RPMI7951 (cell line): ENCODE measurements at places on chromosomes 16 and 17.
A peak's percentile ranks its signal among the peaks of the same experiment; 100 is the strongest.

GRCh38 chr16:79437764-79438751 is 162.5 kb downstream of the MAF start:
- peak; percentile 46 for DNase-seq

GRCh38 chr16:11144122-11144521 is 111.9 kb downstream of the SOCS1 start:
- no peak for DNase-seq

DNA sequence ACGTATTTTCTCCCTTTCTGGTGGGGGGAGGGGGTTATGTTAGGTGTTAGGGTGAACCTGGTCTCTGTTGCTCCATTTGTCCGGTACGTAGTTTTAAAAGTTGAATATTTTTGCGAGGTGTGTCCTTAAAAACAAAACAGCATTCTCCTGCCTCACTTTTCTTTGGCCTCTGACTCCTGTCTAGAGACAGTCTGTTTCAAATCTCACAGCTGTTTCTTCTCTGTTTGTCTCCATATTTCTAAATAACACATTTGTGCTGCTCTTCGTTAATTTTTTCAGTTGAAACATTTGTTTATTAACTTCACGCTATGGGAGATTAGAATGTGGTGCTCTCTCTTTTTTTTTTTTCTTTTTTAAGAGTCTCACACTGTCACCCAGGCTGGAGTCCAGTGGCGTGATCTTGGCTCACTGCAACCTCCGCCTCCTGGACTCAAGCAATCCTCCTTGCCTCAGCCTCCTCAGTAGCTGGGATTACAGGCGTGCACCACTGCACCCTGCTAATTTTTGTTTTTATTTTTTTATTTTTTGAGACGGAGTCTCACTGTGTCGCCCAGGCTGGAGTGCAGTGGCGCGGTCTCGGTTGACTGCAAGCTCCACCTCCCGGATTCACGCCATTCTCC is 31.7 kb downstream of the RPA1 start:
- no peak for DNase-seq

- DNase-seq, result peak; percentile 70
Observed at GRCh38 chr16:82603784-82604411, 22.9 kb upstream of the CDH13 start.

GRCh38 chr16:85645021-85645589 is 32.0 kb downstream of the GSE1 start:
- no peak for DNase-seq

DNA sequence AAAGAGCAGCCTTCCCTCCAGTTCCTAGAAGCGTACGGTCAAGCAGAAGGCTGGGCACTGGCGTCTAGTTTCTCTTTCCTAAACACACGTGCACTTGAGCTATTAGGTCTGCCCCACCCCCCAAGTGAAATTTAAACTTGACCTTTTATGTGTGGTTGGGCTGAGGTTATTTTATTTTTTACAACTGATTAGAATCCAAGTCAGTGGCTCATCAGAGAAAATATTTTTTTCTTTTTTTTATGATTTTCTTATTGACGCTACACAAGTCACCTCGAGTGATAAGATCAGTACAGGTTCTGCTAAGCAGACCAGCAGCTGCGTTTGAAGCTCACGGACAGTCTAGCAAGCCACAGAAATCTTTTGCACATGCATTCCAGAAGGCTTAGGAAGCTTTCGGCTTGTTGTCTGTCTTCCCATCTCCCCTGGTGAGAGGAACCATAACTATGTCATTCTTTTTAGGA is 95.1 kb downstream of the ZFHX3 start:
- no peak for DNase-seq

DNA sequence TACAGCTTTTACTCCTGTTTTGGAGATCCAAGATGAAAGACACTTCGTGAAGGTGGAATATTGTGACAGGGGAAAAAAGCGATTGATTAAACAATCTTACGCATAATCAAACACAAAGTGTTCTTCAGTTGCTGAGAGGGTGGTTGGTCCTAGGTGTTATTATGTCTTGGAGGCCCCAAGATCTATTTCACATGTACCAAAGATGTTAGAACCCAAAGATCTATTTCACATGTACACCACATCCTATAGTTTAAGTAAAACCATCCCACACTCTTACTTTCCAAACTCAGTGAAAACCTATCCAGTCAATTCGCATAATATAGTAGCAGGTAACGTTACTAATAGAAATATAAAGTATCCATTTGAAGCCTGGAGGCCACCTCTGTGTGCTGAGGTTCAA is 242.6 kb upstream of the MAF start:
- no peak for DNase-seq

DNA sequence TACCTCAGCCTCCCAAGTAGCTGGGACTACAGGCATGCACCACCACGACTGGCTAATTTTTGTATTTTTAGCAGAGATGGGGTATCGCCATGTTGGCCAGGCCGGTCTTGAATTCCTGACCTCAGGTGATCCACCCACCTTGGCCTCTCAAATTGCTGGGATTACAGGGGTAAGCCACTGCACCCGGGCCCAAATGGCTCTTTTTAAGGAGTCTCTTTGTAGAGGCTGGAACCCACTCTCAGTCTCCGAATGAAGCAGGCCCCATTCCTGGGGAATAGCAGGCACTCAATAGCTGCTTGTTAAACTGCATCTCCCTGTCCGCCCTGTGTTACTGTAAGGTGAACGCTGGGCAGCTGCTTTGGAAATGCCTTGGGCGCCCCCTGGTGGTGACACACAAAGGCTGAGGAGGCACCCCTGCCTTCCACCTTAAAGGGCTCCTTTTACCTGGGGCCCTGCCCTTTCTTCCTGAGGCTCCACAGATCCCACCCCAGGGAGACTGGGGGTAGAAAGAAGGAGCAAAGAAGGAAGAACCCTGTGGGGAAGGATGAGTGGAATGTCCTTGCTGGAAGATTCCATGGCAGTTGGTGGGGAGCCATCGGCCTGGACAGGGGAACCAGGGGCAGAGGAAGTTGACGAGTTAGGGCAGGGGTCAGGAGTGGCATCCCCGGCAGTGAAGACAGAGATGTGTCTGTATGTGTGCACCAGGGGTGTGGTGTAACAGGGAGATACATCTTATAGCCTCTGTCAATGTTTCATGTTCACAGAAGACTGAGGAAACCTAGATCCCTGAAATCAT is 6.1 kb upstream of the SP2 start:
- DNase-seq, result peak; percentile 68

DNA sequence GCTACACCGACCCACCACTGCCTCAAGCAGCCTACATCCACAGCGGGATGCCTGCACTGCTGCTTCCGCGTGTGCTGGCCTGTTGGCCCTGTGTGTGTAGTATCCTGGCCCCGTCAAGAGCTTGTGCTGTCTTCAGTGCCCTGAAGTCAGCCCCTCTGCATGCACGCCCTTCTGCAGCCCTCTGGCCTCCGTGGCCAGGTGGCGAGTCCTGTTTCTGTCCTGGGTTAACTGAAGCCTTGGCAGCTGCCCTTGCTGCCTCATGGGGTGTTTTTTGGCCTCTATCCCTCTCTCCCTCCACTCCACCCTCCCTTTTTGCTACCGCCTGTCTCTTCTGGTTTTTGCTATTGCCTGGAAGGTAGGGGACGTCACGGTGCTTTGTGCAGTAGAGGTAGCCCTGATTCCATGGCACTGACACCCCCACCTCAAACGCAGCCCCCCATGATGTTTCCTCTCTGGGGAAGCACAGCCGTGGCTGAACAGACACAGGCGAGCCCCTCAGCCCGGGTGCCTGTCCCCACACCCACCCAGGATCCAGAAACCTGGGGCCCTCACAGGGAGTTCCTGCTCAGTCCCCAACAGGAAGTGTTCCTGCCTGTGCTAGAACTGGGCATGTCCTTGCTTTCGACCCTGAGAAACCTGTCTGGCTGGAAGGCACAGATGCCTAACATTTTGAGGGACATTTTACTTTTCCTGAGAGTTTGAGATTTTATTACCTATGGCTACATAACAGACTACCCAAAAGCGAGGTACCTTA is 18.8 kb upstream of the AMZ2 start:
- DNase-seq, result no peak

- no peak for DNase-seq
Observed at GRCh38 chr17:8740486-8740885, 4.2 kb downstream of the CCDC42 start.

DNA sequence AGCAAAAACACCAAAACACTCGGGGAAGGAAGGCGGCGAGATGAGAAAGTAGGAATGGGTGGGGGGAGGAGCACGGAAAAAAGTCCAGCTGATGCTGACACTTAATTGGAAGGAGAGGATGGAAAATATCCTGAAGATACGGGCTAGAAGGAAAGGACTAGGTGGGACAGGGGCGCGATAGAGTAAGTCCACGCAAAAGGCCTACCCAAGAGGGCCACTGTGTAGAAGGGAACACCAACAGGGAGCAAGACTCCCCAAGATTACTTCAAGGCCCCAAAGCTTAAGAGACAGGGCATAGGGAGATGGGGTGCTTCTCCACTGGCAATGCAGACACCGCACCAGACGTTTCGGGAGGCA is 736 bp downstream of the APPBP2 start:
- DNase-seq, result peak; percentile 9

DNA sequence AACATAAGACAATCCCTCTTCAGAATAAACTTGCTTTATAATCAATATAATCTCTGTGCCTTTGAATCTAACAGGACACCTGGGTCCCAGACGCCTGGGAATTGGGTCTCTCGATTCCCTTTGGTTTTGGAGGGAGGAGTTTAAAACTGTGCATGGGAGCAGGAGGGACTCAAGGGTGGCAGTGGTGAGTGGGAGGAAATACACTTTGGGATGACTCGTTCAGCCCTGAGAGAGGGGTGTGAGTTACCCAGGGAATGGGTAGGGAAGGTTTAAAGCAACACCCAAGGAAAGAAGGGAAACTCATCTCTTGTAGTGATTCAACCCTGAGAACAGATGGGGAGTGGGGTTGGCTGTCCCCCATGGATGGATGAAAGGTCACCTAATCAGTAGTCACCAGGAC is 1.6 kb downstream of the RANGRF start:
- DNase-seq, result no peak

DNA sequence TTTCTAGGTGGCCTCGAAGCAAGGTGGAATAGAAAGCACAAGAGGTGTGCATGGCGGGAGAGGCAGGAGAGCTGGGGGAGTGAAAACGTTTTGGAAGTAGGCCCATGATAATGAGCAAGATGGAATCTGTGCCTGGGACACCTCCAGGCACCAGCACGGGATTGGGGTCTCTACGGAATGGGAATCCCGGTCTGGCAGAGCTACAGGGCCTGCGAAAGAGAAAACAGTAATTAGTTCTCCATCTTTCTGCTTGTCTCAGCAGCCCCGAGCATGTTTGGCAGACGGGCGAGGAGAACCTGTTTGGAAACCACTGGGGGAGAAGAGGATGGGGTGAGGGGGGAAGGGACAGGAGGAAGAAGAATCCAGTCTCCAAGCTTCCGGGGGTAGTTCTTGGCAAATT is 258.7 kb downstream of the SOX9 start:
- no peak for DNase-seq

- DNase-seq, result no peak
Observed at GRCh38 chr16:19522397-19522732, 467 bp upstream of the GDE1 start.

DNA sequence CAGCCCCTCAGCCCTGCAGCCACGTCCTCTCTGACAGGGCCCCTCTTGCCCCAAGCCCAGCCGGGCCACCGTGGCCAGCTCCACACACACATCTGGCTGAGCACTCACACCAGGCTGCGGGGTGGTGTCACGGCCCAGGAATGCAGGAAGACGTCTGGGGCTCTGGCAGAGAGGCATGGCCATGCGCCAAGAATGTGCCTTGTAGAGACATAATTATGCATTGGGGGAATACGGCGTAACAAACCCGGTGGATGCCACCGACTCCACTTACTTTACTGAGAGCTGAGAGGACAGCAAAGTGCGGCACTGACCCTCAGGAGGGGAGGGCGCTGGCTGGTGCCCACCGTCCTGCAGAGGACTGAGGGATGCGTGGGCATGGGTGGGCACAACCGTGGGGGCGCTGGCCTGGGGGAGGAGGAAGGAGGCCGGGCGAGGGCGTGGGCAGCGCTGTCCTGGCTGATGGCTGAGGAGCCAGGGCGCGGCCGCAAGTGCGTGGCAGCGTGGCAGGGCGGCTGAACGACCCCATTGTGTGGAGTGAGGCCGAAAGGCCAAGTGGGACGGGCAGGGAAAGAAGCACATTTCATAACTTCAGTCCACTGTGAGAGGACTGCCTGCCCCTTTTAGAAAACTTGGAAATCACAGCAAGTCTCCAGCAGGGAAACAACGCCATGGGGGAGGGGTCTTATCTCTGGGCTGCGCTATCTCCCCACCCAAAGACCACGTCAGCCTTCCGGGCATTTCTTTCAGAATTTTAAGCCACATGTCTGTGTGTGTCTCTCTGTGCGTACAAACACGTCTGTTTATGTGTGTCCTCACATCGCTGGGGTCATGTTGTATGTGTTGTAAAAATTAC is 30.6 kb downstream of the METRNL start:
- peak; percentile 98 for DNase-seq

GRCh38 chr17:50579399-50579798 is 18.9 kb downstream of the CACNA1G start:
- no peak for DNase-seq

DNA sequence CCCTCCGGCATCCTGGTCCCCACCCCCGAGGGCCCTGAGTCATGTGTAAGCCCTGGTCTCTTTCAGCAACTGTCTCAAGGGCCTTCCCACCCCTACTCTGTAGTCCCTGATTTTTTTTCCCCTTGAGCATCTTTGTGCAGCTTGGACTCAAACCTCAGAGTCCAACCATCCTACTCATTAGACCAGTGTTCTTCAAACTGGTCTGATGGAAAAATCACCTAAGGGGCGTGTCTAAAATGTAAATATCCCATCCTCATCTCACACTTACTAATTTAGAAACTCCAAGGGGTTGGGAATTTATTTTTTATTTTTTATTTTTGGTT is 624 bp downstream of the G6PC3 start:
- DNase-seq, result peak; percentile 60

DNA sequence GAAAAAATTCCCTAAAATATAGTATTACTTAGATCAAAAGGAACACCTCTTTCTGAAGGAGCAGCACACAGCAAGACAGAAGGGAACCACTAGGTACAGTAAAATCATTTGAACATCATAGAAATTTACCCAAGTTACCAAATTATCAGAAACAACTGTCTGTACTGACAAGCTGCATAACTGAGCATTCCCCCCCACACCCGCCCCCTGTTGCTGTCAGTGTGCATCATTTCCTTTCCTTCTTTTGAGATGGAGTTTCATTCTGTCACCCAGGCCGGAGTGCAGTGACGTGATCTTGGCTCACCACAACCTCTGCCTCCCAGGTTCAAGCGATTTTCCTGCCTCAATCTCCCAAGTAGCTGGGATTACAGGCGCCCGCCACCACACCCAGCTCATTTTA is 120.7 kb downstream of the TRIM37 start:
- DNase-seq, result no peak

GRCh38 chr16:4580250-4580649 is 24.1 kb downstream of the C16orf96 start:
- DNase-seq, result no peak

DNA sequence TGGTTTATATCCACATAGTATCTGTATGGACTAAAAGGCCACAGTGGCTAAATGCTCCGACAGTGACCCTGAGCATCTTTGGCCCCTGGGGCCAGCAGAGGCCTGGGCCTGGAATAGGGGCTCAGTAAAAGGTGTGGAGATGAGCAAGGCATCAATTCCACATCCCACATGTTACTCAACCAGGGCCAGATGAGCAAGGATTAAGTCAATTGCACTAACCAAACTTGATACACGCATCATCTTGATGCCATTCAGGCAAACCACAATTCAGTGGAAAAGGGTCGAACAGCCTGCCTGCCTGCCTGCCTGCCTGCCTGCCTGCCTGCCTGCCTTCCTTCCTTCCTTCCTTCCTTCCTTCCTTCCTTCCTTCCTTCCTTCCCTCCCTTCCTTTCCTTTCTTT is 53.5 kb upstream of the DNAJA2 start:
- DNase-seq, result no peak
